ENCODE measurements at places on chromosomes 12 and 14. TPM values are rescaled to one million over a fixed set of nuclear protein-coding genes. Genes with fewer than 3 reads are reported as not detected.

POLE2 gene
- 5.3 TPM for total RNA-seq

A2ML1 gene
- not detected for total RNA-seq

IQSEC3 gene
- not detected for total RNA-seq

ASPG gene
- not detected for total RNA-seq

ADAM21 gene
- 0.12 TPM for total RNA-seq

CATSPERB gene
- not detected for total RNA-seq

AKAP6 gene
- total RNA-seq = 0.53 TPM

BDKRB2 gene
- total RNA-seq = not detected

SERPINA1 gene
- 0.31 TPM for total RNA-seq
